ENCODE measurements at places on chromosomes 4 and X. TPM values are rescaled to one million over a fixed set of nuclear protein-coding genes. Genes with fewer than 3 reads are reported as not detected.

GJB1 gene
- 0.26 TPM for total RNA-seq

MCF2 gene
- total RNA-seq: 0.69 TPM

HGFAC gene
- total RNA-seq: not detected

ETDB gene
- not detected for total RNA-seq

PNMA6A gene
- 0.97 TPM for total RNA-seq

LDB2 gene
- total RNA-seq: not detected

GRK4 gene
- total RNA-seq: 3.4 TPM

EDA gene
- total RNA-seq: 0.94 TPM

PAGE1 gene
- total RNA-seq: not detected

MID2 gene
- total RNA-seq: 11.7 TPM

TMEM185A gene
- 23.6 TPM for total RNA-seq

SGCB gene
- total RNA-seq: 10.3 TPM

FGF5 gene
- not detected for total RNA-seq

ZFP92 gene
- total RNA-seq: 1.2 TPM

USP26 gene
- not detected for total RNA-seq

ASB9 gene
- total RNA-seq: 0.83 TPM

SLC38A5 gene
- total RNA-seq: 58.8 TPM
